ENCODE measurements at places on chromosomes 2 and 18. TPM values are rescaled to one million over a fixed set of nuclear protein-coding genes. Genes with fewer than 3 reads are reported as not detected.

DNA sequence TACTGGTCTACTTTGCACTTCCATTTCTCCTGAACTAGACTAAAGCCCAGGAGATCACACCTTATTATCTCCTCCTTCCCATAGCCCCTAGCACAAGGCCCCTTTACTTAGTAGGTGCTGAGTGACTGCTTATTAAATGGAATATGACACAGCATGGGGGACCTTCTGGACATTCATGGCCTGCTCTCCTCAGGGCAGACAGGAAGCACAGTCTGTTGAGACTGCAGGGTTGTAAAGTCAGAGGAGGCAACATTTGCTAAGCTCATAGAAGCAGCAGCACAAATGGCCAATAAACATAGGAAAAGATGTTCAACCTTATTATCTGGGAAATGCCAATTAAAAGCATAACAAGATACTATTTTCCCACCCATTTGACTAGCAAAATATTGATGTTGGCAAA is 75.3 kb downstream of the DNMT3A start:
- no peak overlapping the region for H3K4me3 ChIP-seq
- H3K27me3 ChIP-seq: no peaks in the 10 kb centered on the region
- no peak overlapping the region for H3K27ac ChIP-seq
- no peaks in the 10 kb centered on the region for H3K4me1 ChIP-seq

- no peaks in the 10 kb centered on the region for H3K4me1 ChIP-seq
- H3K27me3 ChIP-seq: no peaks in the 10 kb centered on the region
- no peak overlapping the region for H3K4me3 ChIP-seq
- no peak for DNase-seq
- H3K36me3 ChIP-seq: no peaks in the 10 kb centered on the region
- H3K27ac ChIP-seq: no peak overlapping the region
Measured at GRCh38 chr2:29627279-29627711, 294.1 kb downstream of the ALK start.

The BOLL gene
- total RNA-seq: 3.3 TPM

DNA sequence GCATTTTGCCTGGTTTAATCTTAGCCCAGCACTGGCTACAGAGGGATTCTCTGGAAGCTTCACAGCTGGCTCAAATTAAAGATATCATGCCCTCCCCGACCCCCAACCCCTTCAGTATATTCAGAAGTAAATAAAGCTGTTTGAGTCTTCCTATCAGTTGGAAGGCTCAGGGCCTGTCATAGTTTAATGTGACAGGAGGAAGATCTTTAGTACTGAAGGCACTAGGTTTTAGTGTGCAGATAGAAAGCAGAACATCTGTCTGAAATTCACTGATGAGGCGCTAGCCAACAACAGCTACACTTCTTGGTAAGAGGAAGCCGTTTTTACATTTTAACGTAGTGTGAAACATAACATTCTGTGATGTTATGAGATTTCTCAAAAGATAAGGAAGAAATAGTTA is 969.1 kb upstream of the CDH2 start:
- no peak overlapping the region for H3K27ac ChIP-seq
- no peaks in the 10 kb centered on the region for H3K27me3 ChIP-seq
- no peaks in the 10 kb centered on the region for H3K4me1 ChIP-seq
- no peaks in the 10 kb centered on the region for H3K36me3 ChIP-seq

DNA sequence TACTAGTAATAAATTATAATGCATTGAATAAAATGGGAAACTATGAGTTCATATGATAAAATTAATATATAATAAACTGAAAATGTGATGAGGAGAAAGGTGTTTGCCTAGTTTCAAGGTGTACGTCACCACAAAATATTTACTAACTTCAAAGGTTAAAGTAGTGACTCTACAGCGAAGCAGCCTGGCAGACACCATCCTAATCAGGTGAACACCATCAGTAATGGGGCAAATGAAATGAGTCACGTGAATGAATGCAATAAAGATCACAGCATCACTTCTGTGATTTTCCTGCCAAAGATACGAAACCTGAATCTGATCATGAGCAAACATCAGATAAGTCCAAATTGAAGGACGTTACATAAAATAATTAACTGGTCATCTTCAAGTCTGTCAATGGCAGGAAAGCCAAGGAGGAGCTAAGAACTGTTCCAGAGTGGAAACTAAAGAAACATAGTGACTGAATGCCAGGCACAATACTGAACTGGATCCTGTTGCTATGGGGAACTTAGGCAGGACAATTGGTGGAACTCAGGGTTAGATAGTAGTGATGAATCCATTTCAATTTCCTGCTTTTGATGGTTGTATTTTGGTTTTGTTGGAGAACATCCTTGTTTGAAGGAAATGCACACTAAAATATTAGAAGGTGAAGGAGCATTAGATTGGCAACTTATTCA is 12.1 kb upstream of the NOSTRIN start:
- H3K27ac ChIP-seq: no peak overlapping the region

DNA sequence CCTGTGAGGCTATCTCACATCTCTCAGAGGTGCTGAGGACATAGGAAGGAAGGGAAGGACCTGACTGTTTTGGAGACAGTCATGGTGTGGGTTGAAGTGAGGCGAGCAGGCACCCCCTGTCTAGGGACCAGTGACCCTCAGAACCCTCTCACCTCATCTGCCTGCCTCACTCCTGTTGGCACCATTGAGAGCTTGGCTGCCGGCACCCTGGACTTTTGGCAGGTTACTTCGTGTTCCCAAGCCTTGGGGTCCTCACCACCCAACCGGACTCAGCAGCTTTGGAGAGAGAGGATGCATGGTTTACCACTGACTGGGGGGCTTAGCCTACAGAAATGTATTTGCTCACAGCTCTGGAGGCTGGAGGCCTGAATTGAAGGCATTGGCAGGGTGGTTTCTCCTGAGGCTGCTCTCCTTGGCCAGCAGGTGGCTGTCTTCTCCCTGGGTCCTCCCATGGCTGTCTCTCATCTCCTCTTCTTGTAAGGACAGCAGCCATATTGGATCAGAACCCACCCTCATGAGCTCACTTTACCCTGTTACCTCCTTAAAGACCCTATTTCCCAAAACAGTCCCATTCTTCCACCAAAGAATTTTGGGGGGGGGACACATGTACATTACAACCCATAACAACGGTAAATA is 142.0 kb downstream of the TSN start:
- no peaks in the 10 kb centered on the region for H3K36me3 ChIP-seq
- no peak overlapping the region for H3K27ac ChIP-seq

- no peak for DNase-seq
- no peaks in the 10 kb centered on the region for H3K36me3 ChIP-seq
- no peak overlapping the region for H3K4me3 ChIP-seq
- no peaks in the 10 kb centered on the region for H3K27me3 ChIP-seq
- H3K4me1 ChIP-seq: no peaks in the 10 kb centered on the region
Measured at GRCh38 chr2:242036653-242036950, 167.1 kb downstream of the RTP5 start.

DNA sequence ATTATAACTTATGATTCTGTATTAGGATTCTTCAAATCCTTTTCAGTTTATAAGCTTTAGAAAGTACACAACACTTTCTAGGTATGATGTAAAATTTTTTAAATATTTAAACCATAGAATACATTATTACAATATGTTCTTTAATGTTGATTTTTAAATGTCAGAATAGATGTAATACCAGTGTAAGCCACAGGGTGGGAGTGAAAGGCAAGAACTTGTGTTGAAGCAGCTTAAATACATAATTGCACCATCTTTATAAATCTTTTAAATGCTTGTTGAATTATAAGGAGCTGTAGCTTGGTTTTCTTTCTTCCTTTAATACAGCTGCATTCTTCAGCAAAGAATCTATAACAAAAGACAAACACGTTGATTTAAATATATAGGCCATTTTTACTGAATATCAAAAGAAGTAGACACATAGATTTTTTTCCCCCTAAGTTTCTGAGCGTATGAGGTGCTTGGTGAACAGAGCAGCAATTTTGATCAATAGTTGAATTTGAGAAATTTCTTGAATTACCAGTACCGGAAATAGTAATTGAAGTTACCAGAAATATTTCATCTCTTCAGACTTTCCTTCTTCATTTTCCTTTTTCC is 63.0 kb downstream of the TANK start:
- peaks cover 3% of the 10 kb centered on the region for H3K36me3 ChIP-seq
- DNase-seq: no peak
- no peak overlapping the region for H3K4me3 ChIP-seq
- no peaks in the 10 kb centered on the region for H3K27me3 ChIP-seq

The GALNT14 gene
- total RNA-seq: 0.22 TPM

DNA sequence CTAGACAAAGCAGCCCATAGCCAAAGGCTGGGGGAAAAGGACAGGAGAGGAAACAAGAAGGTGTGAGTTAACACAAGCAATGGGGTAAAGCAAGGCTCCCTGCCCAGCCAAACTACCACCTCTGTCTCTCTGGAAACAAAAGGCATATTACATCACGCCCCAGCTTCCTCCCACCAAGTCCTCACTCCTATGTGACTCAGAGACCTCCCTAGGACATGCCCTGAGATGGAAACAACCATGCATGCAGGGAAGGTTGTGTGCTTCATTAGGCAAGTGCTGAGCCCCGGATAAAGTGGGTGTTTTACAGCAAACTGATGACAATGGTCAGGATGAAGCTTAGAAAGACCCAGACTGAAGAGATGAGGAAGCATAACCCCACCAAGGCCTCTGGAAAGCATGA is 9.0 kb upstream of the ATRAID start:
- DNase-seq: no peak
- H3K4me1 ChIP-seq: no peaks in the 10 kb centered on the region
- H3K27ac ChIP-seq: no peak overlapping the region
- no peaks in the 10 kb centered on the region for H3K27me3 ChIP-seq
- no peak overlapping the region for H3K4me3 ChIP-seq

DNA sequence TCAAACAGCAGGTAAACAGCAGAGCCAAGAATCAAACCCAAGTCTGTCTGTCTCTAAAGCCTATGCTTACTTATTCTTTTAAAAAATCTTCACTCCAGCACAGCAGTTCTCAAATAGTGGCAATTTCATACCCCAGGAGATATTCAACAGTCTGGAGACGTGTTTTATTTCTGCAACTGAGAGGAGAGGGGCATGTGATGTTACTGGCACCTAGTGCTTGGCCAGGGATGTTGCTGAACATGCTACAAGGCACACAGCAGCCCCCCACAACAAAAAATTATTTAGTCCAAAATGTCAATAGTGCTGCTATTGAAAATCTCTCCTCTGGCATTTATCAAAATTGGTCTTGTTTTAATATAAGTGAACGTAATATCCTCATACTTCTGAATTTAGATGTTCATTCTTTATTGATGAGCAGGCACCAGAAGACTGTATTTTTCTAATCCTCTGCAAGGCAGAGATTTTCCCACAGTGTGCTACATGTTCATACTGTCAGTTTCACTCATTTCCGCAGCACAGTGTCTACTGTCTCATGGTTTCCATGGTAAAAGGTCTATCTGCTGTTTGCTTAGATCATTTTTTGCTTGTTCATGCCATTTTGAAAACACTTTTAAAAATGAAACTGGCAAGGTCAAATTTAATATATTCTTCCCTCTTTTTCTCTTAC is 90.5 kb downstream of the LRATD1 start:
- no peak for DNase-seq
- no peaks in the 10 kb centered on the region for H3K27me3 ChIP-seq
- H3K4me1 ChIP-seq: no peaks in the 10 kb centered on the region
- no peak overlapping the region for H3K4me3 ChIP-seq
- no peak overlapping the region for H3K27ac ChIP-seq
- no peaks in the 10 kb centered on the region for H3K36me3 ChIP-seq

The ALPI gene
- not detected for total RNA-seq

DNA sequence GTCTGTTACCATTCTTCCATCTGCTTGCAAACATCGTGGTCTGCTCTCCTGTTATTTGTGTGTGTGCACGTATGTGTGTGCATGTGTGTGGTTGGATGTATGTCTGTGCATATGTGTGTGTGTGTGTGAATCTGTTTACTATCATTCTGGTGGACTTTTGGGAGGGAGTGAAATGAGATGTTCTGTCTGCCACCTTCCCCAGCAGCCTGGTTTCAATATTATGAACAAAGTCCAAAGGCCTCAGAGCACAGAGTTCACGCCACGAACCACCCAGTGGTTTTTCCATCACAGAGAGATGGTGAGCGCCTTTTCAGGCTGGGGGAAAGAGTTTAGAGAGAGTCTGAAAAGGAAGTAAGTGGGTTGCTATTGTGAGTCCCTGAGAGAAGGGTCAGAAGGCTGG is 67.1 kb upstream of the YWHAQ start:
- H3K36me3 ChIP-seq: no peaks in the 10 kb centered on the region
- no peaks in the 10 kb centered on the region for H3K27me3 ChIP-seq
- no peak overlapping the region for H3K4me3 ChIP-seq
- no peak overlapping the region for H3K27ac ChIP-seq
- H3K4me1 ChIP-seq: peaks cover 9% of the 10 kb centered on the region

DNA sequence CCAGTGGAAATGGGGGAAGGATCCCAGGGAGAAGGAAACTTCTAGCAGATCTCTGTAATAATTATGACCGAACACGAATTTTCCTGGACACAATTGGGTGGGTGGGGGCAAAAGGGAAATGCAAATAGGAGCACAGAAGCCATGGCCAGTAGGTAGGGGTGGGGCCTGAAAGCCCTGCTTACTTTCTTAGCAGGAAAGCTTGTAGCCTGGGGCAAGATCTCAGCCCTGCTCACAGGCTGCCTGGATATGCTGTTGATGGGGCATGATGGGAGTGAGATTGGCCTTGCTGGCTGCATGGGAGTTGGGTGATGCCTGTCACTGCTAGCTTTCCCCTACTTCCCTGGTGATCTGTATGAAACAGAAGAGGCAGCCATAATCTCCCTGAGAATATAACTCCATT is 45.9 kb upstream of the SPOPL start:
- DNase-seq: no peak
- H3K27me3 ChIP-seq: no peaks in the 10 kb centered on the region
- H3K27ac ChIP-seq: no peak overlapping the region
- H3K36me3 ChIP-seq: no peaks in the 10 kb centered on the region

The MC4R gene
- total RNA-seq: not detected

GRCh38 chr18:5868218-5868854 is 27.0 kb downstream of the TMEM200C start:
- H3K4me1 ChIP-seq: no peaks in the 10 kb centered on the region
- no peak overlapping the region for H3K27ac ChIP-seq
- no peaks in the 10 kb centered on the region for H3K27me3 ChIP-seq
- no peak overlapping the region for H3K4me3 ChIP-seq
- peak; percentile 34 for DNase-seq

The NEB gene
- 7,132 TPM for total RNA-seq

Measured in psoas muscle (tissue), 8 donors.